ENCODE measurements at places on chromosomes 3 and 15. TPM values are rescaled to one million over a fixed set of nuclear protein-coding genes. Genes with fewer than 3 reads are reported as not detected.

Gene CCDC14
- total RNA-seq = 71.2 TPM

Gene FETUB
- total RNA-seq = not detected

Gene TTC21A
- 1.2 TPM for total RNA-seq

Gene CHRM5
- total RNA-seq = not detected

Gene KNG1
- not detected for total RNA-seq

Gene POTEB
- not detected for total RNA-seq

Gene GRM7
- total RNA-seq = 0.27 TPM

Gene ATP2C1
- total RNA-seq = 53.6 TPM

Gene DPPA4
- total RNA-seq = 5.3 TPM

Gene SNTN
- total RNA-seq = not detected

Gene CCRL2
- 1.4 TPM for total RNA-seq

Gene PEX11A
- 7.7 TPM for total RNA-seq

Gene OSBPL10
- 11.3 TPM for total RNA-seq

Gene OR5H1
- not detected for total RNA-seq

Gene MGA
- total RNA-seq = 31.0 TPM

Gene PIGZ
- total RNA-seq = 2.1 TPM

Gene TEX55
- not detected for total RNA-seq

Gene UNC13C
- total RNA-seq = 0.12 TPM
